ENCODE measurements at places on chromosomes 1 and 21. TPM values are rescaled to one million over a fixed set of nuclear protein-coding genes. Genes with fewer than 3 reads are reported as not detected.

GRCh38 chr1:89762386-89762778, 58.5 kb upstream of the LRRC8D start:
- no peak for DNase-seq

DNA sequence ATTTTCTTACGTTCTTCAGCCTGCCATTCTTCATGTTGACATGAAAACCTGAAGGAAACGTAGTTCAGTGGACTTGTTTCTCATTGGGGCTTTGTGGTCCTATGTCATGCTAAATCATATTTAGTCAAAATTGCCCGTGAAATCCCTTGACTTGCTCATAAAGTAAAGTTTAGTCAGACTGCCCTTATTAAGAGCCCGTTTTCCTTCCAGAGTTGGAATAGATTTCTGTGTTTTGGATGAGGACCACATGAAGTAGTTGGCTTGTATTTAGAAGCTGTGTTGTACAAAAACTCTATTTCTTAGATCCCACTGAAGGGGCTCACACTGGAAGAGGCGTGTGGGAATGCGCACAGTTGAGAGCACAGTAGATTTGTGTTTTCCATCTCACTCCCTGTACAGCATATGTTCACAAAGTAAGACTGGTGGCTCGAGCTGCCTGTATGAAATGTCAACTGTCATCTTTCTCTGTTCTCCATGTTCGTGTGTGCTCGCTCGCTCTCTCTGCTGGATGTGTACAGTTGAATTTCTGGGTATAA, 42.4 kb downstream of the CAMTA1 start:
- DNase-seq: no peak

- no peak for DNase-seq
Measured at GRCh38 chr1:56898879-56899278, 44.3 kb downstream of the C8A start.

Gene LDLRAD1
- total RNA-seq: not detected

Measured in hematopoietic multipotent progenitor cell (in vitro differentiated cells).